ENCODE measurements at places on chromosomes 6 and 20.

DNA sequence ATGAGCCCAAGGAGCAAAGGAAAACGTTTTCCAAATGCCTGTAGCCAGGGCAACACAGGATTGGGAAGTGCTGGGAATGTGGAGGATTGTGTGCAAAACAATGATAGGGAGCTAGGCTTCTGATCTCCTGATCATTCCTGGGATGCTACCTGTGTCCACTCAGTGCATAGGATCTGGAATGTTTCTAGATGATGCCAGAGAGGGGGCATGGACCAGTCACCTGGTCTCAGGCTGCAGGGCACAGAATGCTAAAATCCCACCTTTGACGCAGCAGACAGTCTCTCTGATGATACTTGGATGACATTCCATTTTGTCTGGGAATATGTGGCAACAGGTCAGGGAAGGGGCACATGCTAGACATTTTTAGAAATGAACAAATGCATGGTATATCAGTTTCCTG, 128.9 kb downstream of the CLIC5 start:
- DNase-seq = no peak

DNA sequence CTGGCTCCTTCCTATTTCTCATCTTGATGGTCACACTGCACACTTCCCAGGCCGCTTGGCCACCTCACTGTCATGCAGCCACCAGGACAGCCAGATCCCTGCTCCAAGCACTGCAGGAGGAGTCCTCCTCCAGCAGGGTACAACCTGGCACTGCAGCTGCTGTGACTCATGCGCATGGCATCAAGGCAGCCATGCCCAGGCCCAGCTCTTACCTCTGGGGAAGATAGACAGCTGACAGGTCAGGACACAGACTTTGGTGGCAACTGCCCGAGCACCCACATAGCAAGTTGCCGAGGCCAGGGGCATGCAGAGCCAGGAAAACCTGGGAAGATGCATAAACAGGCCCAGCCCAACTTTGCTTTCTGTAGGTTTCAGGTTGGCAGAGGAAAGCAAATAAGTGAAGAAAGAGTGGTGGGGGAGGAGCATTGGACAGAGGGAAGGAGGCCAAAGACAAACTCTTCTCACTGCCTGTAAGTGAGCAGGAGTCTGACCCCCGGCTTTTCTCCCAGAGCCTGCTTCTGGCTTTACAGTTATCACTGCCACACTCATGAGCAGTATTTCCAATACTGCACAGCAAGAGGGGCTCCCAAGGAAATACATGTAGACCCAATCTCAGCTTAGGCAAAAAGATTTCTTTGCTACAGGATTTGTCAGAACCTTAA, 38.8 kb downstream of the SLC22A3 start:
- DNase-seq = no peak

DNA sequence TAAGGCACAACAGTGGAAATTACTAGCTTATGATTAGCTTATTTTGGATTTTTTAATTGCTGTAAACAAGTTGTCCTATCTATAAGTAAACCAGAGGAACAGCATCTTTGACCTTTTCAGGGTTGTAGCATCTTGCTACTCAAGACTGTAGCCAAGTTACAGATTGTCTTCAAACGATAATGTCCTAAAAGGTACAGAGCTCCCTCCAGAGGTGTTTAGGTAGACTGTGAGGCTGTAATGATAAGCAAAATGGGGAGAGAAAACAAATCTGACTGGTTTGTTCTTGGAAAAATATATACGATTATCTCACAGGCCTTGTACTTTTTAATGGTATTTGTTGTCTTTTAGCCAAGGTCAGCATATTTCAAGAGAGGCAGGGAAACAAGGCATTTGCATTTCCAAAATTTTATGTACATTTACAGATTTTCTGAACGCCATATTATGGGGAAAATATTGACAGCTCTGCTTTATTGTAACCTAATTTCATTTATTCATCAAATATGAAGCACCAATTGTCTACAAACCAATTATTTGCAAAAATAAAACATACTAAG, 273.4 kb downstream of the MEI4 start:
- DNase-seq = no peak

DNA sequence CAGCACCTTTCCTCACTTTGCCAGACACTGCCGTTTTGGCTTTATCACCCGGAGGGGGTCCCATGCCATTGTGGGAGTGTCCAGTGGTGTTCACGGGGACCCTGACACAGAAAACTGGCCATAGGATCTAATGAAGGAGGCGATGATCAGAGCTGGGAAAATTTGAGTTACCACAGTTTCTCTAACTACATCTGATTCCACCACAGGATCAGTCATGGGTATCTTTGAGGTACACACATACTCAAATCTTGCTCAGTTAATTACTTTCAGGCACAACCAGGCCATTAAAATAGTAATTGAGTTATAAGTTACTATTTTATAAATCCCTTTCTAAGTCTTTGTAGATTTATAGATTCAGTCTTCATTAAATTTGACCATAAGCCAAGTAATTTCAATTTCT, 215.1 kb downstream of the PRL start:
- no peak for DNase-seq

DNA sequence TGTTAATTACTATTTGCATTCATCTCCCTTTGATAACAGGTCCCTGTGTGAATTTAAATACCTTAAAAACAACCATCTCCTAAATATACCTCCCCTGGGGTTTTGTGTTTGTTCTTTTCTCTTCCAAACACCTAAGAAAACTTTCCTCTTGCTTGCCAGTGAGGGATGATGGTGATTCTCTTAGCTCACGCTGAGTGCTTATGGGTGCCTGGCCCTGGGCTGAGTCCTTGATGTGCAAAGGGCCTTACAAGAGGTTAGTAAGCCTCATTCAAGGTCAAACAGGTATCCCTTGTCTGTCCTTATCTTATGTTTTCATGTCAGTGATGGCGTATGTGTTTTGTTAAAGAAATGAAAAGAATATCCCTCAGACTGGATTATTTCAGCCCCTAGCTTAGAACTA, 76.3 kb downstream of the SYCP2L start:
- no peak for DNase-seq

- peak; percentile 5 for DNase-seq
Observed at GRCh38 chr6:161748535-161749416, 474.9 kb upstream of the AGPAT4 start.

DNA sequence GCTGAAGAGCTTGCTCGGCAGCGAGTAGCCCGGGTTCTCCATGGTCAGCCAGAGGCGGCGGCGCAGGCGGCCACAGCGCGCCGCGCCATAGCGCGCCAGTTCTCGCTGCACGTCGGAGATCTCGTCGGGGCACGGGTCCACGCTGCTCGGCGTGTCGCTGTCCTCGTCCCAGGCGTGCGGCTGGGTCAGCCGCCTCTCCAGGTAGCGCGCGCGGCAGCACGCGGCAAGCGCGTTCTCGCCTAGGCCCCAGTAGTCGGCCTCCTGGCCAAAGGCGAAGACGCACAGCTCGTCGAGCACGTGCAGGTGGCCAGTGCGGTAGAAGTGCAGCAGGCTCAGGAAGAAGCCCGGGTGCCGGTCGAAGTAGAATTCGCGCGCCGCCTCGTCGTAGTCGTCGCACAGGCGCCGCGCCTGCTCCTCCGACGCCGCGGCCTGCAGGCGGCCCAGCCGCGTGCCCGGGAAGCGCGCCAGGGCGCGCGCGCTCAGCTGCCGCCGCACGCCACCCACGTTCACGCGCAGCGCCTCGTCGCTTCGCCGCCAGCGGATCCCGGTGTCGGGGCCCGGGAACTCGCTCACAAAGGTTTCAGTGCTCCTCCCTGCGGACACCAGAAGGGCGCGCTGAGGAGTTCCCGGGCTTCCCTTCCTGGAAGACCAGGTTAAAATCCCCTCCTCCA, 2.7 kb downstream of the KCNS1 start:
- peak; percentile 51 for DNase-seq

DNA sequence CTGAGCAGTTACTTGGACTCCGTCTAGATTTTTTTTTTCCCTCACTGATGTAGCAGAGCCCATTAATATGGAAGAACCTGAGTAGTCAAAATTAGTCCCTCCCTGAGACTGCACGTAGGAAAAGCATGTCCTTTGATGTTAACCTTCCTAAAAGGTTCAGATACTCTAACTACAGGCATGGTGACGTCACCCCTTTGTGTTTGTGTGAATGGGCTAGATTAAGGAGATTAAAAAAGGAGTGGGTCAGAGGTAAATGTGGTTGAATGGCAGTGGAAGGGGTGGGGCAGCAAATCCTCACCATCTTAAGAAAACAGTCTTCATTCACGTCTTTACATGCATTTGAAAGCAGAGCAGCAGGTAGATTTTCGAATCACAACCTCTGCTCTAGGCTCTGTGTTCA, 521.1 kb downstream of the TFAP2B start:
- DNase-seq = no peak

- peak; percentile 3 for DNase-seq
Observed at GRCh38 chr6:2037237-2037926, 208.0 kb downstream of the GMDS start.

DNA sequence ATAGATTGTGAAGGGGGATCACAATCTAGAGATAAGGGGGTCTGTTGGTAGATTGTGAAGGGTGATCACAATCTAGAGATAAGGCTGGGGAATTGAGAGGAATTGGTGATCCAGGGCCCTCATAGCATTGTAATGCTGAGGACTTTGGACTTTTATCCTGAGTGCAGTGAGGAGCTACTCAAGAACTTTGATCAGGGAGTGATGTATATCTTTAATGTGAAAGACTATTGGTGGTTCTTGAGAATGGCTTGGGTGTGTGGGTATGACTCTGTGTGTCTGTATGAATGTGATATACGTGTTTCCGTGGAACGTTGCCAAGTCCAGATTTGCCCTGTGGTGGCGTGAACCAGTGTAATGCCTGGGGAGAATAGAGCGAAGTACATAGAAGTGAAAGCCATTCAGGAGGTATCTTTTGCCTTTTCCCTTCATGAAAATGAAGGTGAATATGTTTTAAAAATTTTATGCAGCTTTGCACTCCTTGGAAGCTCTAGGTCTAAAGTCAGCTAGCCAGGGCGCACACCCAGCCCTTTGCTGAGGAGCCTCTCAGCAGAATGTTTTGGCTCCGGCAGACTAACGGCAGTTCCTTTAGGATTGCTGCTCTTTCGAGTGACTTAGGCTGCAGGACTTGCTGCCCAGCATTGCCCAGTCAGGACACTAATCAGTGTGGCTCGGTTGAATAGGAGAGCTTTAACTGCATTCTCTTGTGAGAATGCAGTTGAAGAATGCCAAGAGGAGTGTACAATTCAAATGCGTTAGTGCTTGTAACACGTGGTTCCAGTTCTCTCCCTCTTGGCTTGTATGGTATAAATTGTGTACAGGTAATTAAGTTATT, 3.5 kb downstream of the ZFAND3 start:
- DNase-seq = no peak

- DNase-seq = peak; percentile 84
Observed at GRCh38 chr6:57173886-57174510, 1.9 kb downstream of the BAG2 start.

- DNase-seq = no peak
Observed at GRCh38 chr6:164014346-164015087, 600.0 kb downstream of the QKI start.

- peak; percentile 73 for DNase-seq
Observed at GRCh38 chr6:17703256-17703694, 3.5 kb downstream of the NUP153 start.

DNA sequence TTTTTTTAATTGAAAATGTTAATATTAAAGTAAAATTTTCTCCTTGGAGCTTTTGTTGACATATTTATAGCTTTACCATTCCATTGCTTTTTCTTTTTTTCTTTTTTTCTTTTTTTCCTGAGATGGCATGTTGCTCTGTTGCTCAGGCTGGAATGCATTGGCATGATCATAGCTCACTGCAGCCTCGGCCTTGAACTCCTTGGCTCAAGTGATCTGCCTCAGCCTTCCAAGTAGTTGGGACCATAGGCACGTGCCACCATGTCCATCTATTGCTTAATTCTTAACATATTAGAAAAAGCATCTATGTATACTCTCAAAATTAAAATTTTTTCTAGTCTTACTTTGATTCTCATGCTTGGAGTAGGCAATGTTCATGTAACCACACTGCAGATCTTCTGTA, 43.0 kb downstream of the RALGAPB start:
- no peak for DNase-seq

GRCh38 chr6:158009935-158010585, 28.4 kb downstream of the SYNJ2 start:
- DNase-seq = no peak

GRCh38 chr6:1554141-1554475, 55.6 kb upstream of the FOXC1 start:
- DNase-seq = no peak

DNA sequence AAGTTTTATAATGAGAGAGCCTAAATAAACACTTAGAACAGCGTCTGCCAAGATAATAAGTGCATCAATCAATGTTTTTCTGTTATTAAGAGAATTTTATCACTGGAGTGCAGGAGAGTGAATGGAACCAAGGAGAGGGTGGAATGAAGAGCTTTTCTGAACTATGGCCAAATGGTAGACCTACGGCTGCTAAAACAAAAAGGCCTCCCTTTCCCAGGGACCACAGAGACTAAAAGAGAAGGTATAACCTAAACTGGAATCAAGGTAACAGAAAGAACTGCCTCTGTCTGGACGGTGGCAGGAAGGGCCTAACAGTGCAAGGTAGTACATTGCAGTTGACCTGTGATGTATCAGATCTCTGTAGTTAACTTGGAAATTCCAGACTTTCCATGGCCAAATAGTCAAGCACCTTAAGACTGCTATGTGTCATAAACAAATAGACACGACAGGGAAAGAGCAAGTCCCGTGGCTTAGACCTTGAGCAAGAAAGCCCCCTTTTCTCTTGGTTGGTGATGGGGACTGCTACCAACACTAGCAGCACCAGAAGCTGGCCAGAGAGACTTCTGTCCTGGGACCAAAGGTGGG, 5.5 kb downstream of the CNKSR3 start:
- no peak for DNase-seq

- DNase-seq = no peak
Observed at GRCh38 chr6:30570263-30570662, 979 bp upstream of the ABCF1 start.

- DNase-seq = peak; percentile 22
Observed at GRCh38 chr20:4025679-4026078, 10.3 kb upstream of the RNF24 start.

- peak; percentile 15 for DNase-seq
Observed at GRCh38 chr6:491233-491632, 99.7 kb downstream of the IRF4 start.

DNA sequence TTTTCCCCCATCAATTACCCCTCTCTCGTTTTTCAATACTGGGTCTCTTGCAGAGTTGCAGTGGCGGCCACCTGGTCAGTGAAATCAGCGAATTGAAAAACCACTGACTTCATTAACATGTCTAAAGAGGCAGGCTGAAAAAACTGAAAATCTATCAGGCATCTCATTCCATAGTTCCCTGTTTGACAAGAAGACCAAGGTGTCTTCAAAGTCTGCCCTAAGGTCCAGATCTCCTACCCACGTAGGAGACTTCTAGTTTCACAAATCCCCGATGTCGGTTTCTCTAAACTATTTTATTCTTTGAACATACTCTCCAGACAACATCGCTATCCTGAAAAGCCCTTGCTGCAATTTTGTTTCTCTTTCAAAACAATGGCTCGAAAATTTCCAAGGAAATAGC, 796 bp upstream of the TUBB start:
- no peak for DNase-seq

GRCh38 chr6:44641344-44642031, 254.0 kb downstream of the CDC5L start:
- no peak for DNase-seq

DNA sequence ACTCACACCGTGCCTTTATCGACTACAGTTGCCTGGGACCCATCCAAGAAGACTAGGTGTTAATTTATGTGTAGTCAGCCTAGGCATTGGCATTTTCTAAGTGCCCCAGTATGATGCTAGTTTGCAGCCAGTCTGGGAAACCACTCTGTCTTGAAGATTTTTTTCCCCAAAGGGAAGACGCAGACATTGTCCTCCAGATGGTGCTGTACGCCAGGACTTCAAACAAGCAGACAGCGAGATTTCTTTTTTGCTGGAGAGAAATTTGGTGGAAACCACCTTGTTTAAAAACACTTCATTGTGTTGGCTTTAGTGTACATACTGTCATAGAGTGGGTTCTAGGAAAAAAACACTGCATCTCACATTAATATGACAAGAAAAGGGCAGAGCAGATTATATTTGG, 30.0 kb downstream of the ALDH5A1 start:
- DNase-seq = peak; percentile 66
